ENCODE measurements at places on chromosomes 16 and 17.

DNA sequence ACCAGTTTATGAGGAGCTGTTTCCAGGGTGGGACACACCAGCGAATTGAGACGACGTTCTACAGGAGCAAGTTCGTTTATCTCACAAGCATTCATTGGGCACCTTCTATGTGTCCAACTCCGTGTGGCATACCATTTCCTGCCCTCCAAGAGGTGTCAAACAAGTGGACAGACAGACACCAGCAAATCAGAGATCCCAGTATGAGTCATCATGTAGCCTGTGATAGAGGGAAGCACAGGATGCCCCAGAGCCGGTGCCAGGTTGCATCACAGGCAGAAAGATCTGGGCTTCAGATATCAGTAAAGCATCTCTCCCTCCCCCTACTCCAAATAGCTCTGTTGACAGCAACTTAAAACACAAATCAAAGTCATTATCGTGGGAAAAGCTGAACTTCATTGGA is 31.8 kb upstream of the MAF start:
- no peak for DNase-seq

- no peak for DNase-seq
These were observed 34.9 kb downstream of the CD300LF start for GRCh38 chr17:74677558-74678466.

DNA sequence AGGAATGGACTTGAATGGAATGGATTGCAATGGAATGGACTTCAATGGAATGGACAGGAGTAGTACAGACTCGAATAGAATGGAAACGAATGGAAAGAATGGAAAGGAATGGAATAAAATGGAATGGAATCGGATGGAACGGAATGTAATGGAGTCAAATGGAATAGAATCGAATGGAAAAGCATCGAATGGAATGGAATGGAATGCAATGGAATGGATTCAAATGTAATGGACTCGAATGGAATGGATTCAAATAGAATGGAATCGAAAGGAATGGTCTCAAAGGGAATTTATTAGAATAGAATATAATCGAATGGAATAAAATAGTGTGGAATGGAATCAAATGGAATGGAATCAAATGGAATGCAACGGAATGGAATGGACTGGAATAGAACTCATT is 484.9 kb upstream of the WSB1 start:
- no peak for DNase-seq

DNA sequence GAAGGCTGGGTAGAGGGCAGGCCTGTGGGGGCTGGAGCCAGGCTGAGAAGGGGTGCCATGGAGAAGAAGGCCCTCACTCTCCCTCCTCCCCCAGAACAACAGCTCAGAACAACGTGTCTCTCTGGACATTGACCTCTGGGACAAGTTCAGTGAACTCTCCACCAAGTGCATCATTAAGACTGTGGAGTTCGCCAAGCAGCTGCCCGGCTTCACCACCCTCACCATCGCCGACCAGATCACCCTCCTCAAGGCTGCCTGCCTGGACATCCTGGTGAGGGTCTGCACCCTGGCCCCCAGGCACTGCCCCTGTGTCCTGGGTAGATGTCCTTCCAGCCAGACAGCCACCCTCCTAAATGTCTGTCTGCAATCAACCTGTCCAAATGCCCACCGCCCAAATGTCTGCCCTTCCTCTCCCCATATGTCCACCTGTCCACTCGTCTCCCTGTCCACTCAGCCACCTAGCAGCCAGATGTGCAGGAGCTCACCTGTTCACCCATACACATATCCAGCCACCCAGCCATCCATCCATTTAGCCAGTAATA is 12.2 kb downstream of the GJD3 start:
- no peak for DNase-seq

DNA sequence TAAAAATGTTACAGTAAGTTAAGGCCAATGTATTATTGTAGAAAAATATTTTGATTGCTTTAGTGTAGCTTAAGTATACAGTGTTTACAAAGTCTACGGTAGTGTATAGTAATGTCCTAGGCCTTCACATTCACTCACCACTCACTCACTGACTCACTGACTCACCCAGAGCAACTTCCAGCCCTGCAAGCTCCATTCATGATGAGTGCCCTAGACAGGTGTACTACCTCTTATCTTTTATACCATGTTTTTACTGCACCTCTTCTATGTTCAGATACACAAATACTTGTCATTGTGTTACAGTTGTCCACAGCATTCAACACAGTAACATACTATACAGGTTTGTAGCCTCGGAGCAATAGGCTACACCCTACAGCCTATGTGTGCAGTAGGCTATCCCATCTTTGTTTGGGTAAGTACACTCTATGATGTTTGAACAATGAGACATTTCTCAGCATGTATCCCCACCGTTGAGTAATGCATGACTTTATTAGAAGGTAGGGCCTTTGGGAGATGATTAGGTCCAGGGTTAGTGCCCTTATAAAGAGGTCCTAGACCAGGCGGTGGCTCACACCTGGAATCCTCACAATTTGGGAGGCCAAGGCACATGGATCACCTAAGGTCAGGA is 117.8 kb downstream of the SLC39A11 start:
- no peak for DNase-seq

Data from neural progenitor cell (in vitro differentiated cells).